ENCODE measurements at places on chromosomes 6 and 20.

DNA sequence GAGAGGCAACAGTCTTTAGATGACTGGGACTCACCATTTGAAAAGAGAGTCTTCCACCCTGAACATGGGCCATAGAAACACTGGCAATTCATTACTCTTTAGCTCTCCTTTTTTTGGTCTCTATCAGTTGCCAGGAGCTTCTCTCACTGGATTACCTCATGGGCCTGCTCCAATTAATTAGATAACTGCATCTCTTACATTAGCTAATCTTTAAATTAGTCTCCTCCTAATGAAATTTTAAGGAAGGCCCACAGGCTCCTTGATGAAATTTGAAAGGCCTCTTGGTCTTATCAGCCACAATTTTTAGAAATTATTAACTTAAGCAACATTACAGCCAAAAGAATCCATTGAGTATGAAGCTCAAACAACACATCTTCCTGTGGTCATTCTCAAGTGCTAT lies 184.4 kb downstream of the UNC5CL start:
- DNase-seq = no peak

GRCh38 chr6:38843798-38844197 lies 128.7 kb downstream of the DNAH8 start:
- DNase-seq = no peak

GRCh38 chr6:97437087-97437486 lies 154.1 kb upstream of the MMS22L start:
- no peak for DNase-seq

GRCh38 chr6:89314692-89315091 lies 407 bp downstream of the GABRR2 start:
- no peak for DNase-seq

Data from stimulated activated CD8-positive, alpha-beta memory T cell treated with anti-CD3 and anti-CD28 coated beads, Interleukin-7, amount 100 ng/mL, for 1 hour (primary cell).